Astrocyte (in vitro differentiated cells and primary cell): ENCODE measurements at places on chromosomes 4 and X. TPM values are rescaled to one million over a fixed set of nuclear protein-coding genes. Genes with fewer than 3 reads are reported as not detected.
A peak's percentile ranks its signal among the peaks of the same experiment; 100 is the strongest.

- no peaks in the 10 kb centered on the region for H3K27me3 ChIP-seq
- H3K4me1 ChIP-seq = peaks cover 5% of the 10 kb centered on the region
- no peak overlapping the region for H3K27ac ChIP-seq
- no peak for DNase-seq
Measured at GRCh38 chr4:107380836-107381438, 339.1 kb downstream of the PAPSS1 start.

GRCh38 chr4:2071252-2071911 is 12.3 kb downstream of the NAT8L start:
- peaks cover 2% of the 10 kb centered on the region for H3K27me3 ChIP-seq
- no peaks in the 10 kb centered on the region for H3K4me1 ChIP-seq
- no peaks in the 10 kb centered on the region for H3K36me3 ChIP-seq
- DNase-seq = no peak
- H3K27ac ChIP-seq = no peak overlapping the region

The FBXO8 gene
- total RNA-seq = 11.9 and 13.1 TPM in 2 replicates

DNA sequence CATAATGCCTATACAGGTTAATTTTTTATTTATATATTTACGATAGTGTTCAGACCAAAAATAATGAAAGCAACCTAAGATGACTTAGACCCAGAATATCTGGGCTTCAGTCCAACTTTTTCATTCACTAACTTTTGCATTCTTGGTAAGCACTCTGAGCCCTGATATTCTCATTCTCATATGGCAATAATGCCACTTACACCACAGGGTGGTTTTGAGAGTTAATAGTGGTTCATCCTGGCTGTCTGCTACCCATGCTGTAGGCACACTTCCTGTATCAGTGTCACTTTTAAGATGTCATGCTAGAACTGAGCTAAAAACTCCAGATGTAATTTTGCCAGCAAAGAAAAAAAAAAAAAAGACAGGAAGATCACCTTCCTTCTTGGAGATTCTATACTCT is 508.7 kb upstream of the FMR1 start:
- no peaks in the 10 kb centered on the region for H3K27me3 ChIP-seq
- no peaks in the 10 kb centered on the region for H3K36me3 ChIP-seq
- no peak overlapping the region for H3K27ac ChIP-seq

DNA sequence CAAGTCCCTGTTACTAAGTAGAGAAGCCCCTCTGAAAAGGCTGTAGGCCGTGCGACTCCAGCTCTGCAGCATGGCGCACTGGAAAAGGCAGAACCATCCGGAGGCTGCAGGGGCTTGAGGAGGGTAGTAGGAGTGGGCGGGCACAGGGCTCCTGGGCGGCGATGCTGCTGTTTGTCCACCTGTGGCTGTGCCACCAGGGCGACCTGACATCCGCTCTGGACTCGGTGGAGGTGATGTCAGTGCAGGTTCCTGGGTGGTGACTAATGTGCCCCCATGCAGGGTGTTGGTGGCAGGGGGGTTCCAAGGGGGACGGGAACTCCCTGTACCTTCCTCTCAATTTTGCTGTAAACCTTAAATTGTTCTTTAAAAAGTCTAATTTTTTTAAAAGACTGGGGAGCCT is 58.3 kb downstream of the PCGF3 start:
- peaks cover 12% of the 10 kb centered on the region for H3K4me1 ChIP-seq
- H3K4me3 ChIP-seq = no peak overlapping the region
- peaks cover 20% of the 10 kb centered on the region for H3K36me3 ChIP-seq
- H3K27ac ChIP-seq = no peak overlapping the region

DNA sequence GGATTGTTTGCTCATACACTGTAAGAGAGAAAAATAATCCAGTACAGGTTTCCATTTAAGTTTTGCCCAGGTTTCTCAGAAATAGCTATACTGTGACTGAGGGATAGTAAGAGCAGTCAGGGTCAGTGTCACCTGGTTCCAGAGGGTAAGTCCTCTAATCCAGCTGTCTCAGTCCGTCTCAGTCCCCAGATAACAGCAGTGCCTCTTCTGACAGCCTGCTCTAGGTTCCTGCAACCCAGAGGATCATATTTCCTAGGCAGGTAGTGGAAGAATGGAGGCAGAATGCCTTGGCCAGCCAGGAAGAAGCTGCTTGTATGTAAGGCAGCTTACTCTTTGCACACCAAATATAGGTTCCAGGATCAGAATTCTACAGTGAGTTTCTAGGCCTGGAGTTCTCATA is 22.6 kb upstream of the GNRHR start:
- no peaks in the 10 kb centered on the region for H3K27me3 ChIP-seq
- no peaks in the 10 kb centered on the region for H3K4me1 ChIP-seq
- DNase-seq = no peak

The TBC1D8B gene
- 12.1 and 13.7 TPM in 2 replicates for total RNA-seq

The FGF16 gene
- total RNA-seq = 0.17 TPM in 1 of 2 replicates, not detected in the other

- peaks cover 18% of the 10 kb centered on the region for H3K4me1 ChIP-seq
- peak overlapping the region; percentile 12 for H3K27ac ChIP-seq
- peak; percentile 6 for DNase-seq
- no peak overlapping the region for H3K4me3 ChIP-seq
- peaks cover 3% of the 10 kb centered on the region for H3K36me3 ChIP-seq
Measured at GRCh38 chr4:107863416-107863815, 38.7 kb downstream of the SGMS2 start.

The MRFAP1 gene
- 258 and 278 TPM in 2 replicates for total RNA-seq

The FRMPD3 gene
- 2.3 and 2.8 TPM in 2 replicates for total RNA-seq

The EGF gene
- total RNA-seq = 22.9 and 25.1 TPM in 2 replicates

- H3K27ac ChIP-seq = no peak overlapping the region
- peaks cover 6% of the 10 kb centered on the region for H3K27me3 ChIP-seq
- no peaks in the 10 kb centered on the region for H3K4me1 ChIP-seq
- no peaks in the 10 kb centered on the region for H3K36me3 ChIP-seq
Measured at GRCh38 chr4:81404294-81404693, 67.4 kb downstream of the RASGEF1B start.

DNA sequence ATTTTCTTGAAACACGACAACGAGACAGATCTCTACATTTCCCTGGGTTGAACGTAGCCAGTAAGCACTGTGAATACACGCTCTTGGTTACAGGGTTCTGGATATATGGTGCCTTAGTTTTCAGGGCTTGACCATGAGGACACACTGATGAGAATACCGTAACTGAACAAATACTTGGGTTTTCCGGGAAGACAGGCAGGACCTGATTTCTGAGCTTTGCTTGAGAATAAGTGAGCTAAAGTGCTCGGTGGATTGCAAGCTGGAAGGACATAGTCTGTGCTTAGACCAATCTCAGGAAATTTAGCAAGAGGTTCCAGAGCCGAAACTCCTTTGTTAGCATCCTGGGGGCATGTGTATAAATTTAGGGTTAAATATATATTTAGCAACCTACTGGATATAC is 876 bp upstream of the TACR3 start:
- H3K27ac ChIP-seq = no peak overlapping the region
- no peak overlapping the region for H3K4me3 ChIP-seq
- no peaks in the 10 kb centered on the region for H3K4me1 ChIP-seq
- DNase-seq = no peak

The BEX3 gene
- 221 and 241 TPM in 2 replicates for total RNA-seq

- no peaks in the 10 kb centered on the region for H3K27me3 ChIP-seq
- no peak overlapping the region for H3K27ac ChIP-seq
- H3K4me3 ChIP-seq = no peak overlapping the region
- no peak for DNase-seq
Measured at GRCh38 chrX:16745659-16746058, 26.2 kb downstream of the SYAP1 start.

The BST1 gene
- total RNA-seq = 19.5 and 24.5 TPM in 2 replicates

The CENPC gene
- total RNA-seq = 10.0 and 13.4 TPM in 2 replicates

- H3K27ac ChIP-seq = peak overlapping the region; percentile 83
- H3K36me3 ChIP-seq = no peaks in the 10 kb centered on the region
- DNase-seq = peak; percentile 97
- no peak overlapping the region for H3K4me3 ChIP-seq
- H3K4me1 ChIP-seq = peaks cover 13% of the 10 kb centered on the region
Measured at GRCh38 chr4:101367201-101367600, 19.9 kb upstream of the PPP3CA start.

DNA sequence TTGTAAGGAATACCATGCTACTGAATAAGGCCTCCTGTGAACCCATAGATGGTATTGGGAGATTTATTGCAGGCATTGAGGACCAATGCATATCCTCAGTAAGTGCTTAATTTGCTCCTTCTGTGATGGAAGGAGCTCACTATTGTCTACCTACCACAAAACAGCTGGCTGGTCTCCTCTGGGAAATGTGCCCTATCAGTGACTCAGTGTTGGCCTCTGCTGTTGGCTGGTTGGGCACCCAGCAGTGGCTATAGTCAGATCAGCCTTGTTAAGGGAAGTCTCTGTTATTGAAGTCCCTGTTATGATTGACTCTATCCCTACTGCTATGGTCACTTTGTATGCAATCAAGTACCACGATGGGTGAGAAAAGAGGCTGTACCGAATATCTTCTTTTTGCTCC is 27.5 kb upstream of the OTUD4 start:
- H3K4me3 ChIP-seq = no peak overlapping the region
- no peaks in the 10 kb centered on the region for H3K4me1 ChIP-seq
- no peaks in the 10 kb centered on the region for H3K27me3 ChIP-seq
- no peaks in the 10 kb centered on the region for H3K36me3 ChIP-seq

DNA sequence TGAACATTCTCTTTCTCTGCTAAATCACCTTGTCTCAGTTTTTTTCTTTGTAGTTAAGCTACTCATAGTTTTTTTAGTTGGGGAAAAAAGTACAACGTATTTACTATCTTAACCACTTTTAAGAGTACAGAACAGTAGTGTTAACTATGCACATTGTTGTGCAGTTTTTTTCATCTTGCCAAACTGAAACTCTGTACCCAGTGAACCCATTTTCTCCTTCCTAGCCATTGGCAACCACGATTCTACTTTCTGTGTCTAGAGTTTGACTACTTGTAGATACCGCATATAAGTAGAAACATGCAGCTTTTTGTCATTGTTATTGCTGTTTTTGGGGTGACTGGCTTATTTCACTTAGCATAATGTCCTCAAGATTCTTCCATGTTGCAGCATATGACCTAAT is 10.0 kb downstream of the N4BP2 start:
- no peak overlapping the region for H3K27ac ChIP-seq
- no peaks in the 10 kb centered on the region for H3K27me3 ChIP-seq
- no peak for DNase-seq
- no peaks in the 10 kb centered on the region for H3K4me1 ChIP-seq
- no peaks in the 10 kb centered on the region for H3K36me3 ChIP-seq

The CCSER1 gene
- total RNA-seq = 1.2 and 2.2 TPM in 2 replicates

DNA sequence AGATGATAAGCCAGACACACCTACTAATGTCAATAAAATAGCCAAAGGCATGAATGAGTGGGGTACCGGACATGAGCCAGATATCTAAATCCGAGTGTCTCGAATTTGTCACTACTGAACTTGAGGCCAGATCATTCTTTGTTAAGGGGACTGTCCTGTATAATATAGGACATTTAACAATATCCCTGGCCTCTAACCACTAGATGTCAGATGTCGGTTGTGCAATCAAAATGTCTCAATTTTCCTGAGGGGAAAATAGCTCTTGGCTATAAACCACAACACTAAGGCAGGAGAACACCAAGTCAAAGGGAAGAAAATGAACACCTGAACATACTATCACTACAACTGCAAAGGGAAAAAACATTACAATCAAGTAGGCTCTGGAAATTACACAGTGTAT is 154.5 kb downstream of the GPM6A start:
- no peaks in the 10 kb centered on the region for H3K27me3 ChIP-seq
- no peaks in the 10 kb centered on the region for H3K36me3 ChIP-seq
- H3K4me1 ChIP-seq = no peaks in the 10 kb centered on the region

DNA sequence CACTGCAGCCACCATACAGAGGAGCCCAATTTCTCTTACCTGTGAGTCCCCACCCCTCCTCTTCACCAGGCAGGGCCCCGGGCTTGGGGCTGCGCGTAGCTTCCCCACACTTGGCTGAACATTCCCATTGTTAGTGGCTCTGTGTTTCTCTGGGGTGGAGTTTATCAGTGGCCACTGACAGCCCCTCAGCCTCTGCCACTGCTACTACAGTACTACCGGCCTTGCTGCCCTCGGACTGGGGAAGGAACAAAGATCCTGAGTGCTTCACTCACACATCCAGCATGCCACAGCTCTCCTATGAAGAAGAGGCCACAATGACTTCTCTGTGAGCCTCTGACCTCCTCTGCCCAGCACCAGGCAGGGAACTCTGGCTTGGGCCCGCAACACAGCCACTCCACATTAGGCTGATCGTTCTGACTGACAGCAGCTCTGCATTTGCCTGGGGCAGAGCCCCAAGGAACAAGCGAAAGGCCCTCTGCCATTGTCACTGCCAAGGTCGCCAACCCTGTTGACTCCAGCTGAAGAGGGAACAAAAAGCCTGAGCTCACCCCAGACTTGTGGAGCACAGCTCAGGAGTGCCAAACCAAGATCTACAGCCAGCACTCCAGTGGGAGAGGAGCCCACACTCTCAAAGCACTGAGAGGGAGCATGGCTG is 24.0 kb downstream of the ABCB7 start:
- H3K27me3 ChIP-seq = no peaks in the 10 kb centered on the region
- H3K27ac ChIP-seq = no peak overlapping the region
- no peaks in the 10 kb centered on the region for H3K4me1 ChIP-seq
- H3K36me3 ChIP-seq = no peaks in the 10 kb centered on the region
- no peak for DNase-seq

The RELL1 gene
- 23.1 and 26.9 TPM in 2 replicates for total RNA-seq

The SRPX2 gene
- total RNA-seq = 39.3 and 50.1 TPM in 2 replicates

The PCSK1N gene
- 62.0 and 65.0 TPM in 2 replicates for total RNA-seq

The DAPP1 gene
- total RNA-seq = 0.41 and 0.59 TPM in 2 replicates

The POU3F4 gene
- total RNA-seq = 0.18 and 0.31 TPM in 2 replicates

DNA sequence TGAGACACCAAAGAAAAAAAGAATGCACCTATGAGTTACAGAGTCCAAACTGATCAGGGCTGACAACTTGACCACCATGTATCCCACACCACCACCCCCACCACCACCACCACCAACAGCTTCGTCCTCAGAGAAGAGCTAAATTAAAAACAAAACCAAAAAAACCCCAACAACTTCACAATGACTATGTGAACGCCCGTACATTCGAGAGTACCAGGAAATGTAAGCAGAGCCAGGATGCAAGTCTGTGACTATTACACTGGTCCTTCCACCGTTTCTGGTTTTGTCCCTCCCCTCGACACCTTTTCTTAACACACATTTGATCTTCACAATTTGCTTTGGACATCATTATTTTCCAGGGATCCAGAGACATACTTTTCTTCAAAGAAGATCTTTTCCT is 51.0 kb downstream of the WFS1 start:
- no peak overlapping the region for H3K27ac ChIP-seq
- peaks cover 15% of the 10 kb centered on the region for H3K4me1 ChIP-seq
- peaks cover 1% of the 10 kb centered on the region for H3K27me3 ChIP-seq
- no peak overlapping the region for H3K4me3 ChIP-seq
- no peak for DNase-seq

- no peaks in the 10 kb centered on the region for H3K36me3 ChIP-seq
- peak; percentile 66 for DNase-seq
- H3K27ac ChIP-seq = no peak overlapping the region
- H3K27me3 ChIP-seq = no peaks in the 10 kb centered on the region
Measured at GRCh38 chr4:119286377-119287002, 35.4 kb downstream of the FABP2 start.

DNA sequence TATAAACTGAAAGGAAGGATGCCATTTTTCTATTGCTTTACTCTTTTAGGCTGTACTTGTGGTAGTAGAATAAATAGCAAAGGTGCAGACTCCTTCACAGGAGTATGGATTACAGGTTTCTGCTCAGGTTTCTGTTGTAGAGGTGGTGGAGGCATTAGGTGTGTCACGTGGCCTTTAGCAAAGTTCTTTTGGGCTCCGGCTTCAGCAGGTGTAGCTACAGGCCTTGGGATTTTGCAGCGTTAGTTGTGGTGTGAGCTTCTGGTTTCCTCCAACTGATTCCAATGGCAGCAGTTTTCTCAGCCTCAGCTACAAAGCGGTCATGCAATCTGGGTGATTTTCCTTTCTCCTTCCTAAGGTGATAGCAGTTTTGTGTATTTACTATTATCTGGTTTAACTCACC is 255.8 kb upstream of the GK2 start:
- H3K27me3 ChIP-seq = no peaks in the 10 kb centered on the region
- H3K4me1 ChIP-seq = no peaks in the 10 kb centered on the region
- H3K27ac ChIP-seq = no peak overlapping the region
- H3K36me3 ChIP-seq = no peaks in the 10 kb centered on the region
- no peak overlapping the region for H3K4me3 ChIP-seq
